ENCODE measurements at places on chromosomes 12 and 14.

DNA sequence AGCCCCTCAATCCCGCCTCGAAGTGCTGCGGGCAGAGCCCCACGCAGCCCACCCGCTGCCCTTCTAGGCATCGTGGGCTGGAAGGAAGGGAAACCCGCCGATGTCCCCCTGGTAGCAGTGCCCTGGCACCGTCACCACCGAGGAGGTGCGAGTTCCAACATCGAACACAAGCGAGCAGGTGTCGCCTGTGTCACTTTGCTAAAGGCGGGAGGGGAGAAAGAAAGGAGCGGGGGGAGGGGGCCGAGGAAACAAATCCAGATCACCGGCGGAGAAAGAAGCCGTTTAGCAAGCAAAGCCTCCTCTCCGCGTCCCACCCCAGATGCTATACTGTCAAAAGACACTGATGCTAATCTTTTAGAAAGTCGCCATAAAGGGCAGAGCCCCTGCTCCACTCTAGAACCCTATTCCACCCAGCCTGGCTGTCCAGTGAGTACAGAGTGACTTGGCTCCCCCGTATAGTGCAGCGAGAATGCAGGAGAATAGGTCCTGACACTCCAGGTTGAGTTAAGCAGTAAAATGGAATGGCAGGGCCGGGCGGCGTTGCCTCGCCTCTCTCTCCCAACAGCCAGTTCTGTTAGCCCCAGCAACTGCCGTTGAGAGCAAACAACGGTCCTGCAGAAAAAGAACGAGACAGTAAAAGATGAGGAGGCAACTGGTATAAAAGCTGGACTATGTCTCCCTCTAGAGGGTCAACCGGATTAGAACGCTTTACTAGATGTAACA lies 67.9 kb upstream of the USP15 start:
- DNase-seq: peak; percentile 48

DNA sequence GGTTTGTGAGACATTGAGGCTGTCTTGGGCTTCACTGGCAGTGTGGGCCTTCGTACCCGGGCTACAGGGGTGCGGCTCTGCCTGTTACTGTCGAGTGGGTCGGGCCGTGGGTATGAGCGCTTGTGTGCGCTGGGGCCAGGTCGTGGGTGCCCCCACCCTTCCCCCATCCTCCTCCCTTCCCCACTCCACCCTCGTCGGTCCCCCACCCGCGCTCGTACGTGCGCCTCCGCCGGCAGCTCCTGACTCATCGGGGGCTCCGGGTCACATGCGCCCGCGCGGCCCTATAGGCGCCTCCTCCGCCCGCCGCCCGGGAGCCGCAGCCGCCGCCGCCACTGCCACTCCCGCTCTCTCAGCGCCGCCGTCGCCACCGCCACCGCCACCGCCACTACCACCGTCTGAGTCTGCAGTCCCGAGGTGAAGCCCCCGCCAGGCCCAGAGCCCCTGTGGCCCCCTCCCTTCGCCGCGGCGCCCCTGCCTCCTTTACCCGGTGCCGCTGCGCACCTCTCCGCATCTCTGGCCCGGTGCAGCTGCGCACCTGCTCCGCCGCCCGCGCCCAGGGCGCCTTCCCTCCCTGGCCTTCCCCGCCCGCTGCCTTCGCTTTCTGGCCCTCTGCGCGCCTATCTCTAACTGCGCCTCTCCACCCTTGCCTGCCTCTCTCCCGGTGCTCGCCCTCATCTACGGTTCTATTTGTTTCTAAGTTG lies at the start of gene ENO2:
TSS of gene ENO2 (plus strand) at position 335 of the 701 bp plus-strand sequence. CDS start 1,253 bp downstream, outside the sequence.
- DNase-seq: peak; percentile 76

- no peak for DNase-seq
These were observed 620.1 kb downstream of the NRXN3 start for GRCh38 chr14:78790271-78790670.

- no peak for DNase-seq
These were observed 1209.8 kb downstream of the FLRT2 start for GRCh38 chr14:86739761-86740160.

DNA sequence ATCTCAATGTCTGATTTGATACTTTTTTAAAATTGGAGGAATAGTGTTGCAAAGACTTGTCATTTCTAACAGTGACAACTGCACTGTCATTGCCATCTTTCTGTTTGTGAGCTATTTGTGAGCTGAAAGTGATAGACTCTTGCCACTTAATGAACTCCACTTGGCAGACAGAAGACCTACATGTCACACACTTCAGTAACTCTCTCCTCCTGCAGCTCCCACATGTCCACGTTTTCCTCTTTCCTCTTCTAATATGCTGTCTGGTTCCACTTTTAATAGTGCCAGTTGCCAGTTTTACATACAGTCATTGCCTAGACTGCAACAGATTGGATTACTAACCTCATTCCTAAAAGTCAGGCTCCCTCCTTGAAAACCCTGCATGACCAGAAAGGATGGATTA lies 121.5 kb downstream of the CAPZA3 start:
- DNase-seq: no peak

DNA sequence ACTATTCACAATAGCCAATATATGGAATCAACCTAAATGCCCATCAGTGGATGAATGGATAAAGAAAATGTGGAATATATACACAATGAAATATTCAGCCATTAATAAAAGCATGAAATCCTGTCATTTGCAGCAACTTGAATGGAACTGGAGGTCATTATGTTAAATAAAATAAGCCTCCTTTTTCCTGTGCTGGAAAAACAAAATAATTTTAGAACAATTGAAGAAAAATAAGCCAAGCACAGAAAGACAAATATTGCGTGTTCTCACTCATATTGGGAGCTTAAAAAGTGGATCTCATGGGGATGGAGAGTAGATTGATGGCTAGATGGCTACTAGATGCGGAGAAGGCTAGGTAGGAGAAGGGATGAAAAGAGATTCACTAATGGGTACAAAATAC lies 6.3 kb upstream of the BTG1 start:
- no peak for DNase-seq

- no peak for DNase-seq
These were observed 167.8 kb upstream of the HIF1A start for GRCh38 chr14:61527325-61528100.

DNA sequence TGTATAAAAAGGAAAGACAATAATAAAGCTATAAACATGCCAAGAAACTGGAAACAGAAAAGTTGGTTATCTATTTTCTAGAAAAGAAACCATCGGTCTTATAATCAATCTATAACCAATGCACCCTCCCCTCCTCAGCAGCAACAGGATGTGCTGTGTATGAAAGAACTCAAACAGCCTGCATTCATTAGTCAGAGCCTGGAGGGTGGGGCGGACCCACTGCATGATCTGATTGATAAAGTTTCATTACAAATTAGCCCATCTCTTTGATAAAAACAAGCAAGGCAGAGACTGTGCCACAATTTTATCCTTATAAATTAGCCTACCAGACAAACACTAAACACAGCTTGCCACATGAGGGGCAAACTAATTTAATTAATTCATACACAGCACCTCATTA lies 448.1 kb downstream of the BCAT1 start:
- no peak for DNase-seq

DNA sequence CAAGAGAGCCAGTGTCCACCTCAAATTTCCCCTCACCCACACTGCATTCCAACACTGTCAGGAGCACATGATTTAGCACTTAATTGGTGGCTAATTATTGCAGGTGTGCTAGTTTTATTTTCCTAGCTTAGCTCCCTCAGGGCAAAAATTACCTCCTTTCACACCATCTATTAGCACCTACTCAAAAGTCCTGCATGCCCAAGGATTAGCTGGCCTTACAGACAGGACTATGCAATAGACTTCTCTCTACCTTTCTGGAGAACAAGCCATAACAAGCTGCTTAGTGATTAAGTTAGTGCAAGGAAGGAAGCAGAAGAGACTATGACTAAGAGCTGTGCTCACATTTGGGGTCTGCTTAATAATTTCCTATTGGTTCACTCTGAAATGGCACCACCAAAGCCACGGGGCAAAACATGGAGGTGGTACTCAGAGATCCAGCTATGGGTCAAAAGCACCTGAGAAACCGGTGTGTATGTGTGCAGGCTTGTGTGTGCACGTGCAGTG lies 69.5 kb downstream of the STON2 start:
- DNase-seq: no peak

- no peak for DNase-seq
These were observed 45.1 kb downstream of the KCNA1 start for GRCh38 chr12:4954621-4955354.

DNA sequence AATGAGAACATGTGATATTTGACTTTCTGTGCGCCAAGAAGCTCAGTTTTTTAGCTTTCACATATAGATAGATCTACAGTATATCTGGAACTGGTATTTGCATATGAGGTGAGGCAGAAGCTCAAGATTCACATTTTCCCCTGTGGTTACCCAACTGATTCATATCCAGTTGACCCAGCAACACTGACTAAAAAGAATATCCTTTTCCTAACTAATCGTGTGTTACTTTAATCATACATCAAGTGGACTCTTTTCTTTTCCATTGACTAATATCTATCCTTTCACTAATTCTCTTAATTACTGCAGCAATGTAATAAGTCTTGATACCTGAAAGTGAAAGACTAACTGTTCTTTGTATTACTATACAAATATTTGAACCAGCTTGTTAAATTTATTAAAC lies 236.1 kb downstream of the AEBP2 start:
- DNase-seq: no peak

DNA sequence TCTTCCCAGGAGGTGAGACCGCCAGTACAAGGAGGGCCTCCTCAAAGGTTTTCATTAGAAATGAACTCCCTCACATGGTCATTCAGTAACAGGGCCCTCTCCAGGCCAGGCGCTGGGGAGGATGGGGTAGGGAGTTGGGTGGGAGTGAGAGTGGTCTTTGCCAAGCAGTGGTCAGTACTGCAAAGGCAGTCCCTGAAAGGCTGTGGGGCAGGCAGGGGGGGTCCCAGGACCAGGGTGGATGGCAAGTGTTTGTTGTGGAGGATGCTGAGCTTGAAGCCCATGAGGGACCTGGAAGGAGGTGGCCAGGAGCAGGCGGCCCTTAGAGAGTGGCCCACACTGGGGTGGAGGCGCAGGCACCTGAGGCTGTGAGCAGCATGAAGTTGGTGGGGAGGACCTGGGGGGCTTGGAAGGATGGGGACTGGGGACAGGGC lies 26.1 kb downstream of the CEP170B start:
- DNase-seq: no peak

GRCh38 chr12:109563291-109564284 lies 9.7 kb downstream of the MMAB start:
- no peak for DNase-seq

DNA sequence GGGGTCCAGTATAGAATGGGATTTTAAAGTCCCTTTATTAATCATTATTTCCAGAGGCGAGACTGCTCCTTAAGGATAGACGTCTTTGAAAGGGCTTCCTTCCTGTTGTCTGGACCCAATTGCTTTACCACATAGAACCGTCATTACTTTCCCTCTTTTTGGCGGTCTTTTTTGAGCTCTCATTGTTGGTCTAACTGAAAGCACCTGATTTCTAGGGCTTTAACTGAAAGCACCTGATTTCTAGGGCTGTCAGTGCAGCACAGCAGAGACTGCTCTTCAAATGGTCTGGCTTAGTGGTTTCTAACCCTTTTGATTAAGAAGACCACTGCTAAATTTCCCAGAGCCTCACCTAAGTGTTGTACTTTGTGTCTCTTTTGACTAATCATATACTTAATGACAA lies 95.8 kb downstream of the PRKCH start:
- no peak for DNase-seq

- DNase-seq: no peak
These were observed 365.6 kb downstream of the NELL2 start for GRCh38 chr12:44510510-44510909.

GRCh38 chr12:6639151-6639801 lies 3.5 kb upstream of the LPAR5 start:
- DNase-seq: no peak

GRCh38 chr12:9333161-9333560 lies 125.0 kb upstream of the PZP start:
- DNase-seq: no peak

DNA sequence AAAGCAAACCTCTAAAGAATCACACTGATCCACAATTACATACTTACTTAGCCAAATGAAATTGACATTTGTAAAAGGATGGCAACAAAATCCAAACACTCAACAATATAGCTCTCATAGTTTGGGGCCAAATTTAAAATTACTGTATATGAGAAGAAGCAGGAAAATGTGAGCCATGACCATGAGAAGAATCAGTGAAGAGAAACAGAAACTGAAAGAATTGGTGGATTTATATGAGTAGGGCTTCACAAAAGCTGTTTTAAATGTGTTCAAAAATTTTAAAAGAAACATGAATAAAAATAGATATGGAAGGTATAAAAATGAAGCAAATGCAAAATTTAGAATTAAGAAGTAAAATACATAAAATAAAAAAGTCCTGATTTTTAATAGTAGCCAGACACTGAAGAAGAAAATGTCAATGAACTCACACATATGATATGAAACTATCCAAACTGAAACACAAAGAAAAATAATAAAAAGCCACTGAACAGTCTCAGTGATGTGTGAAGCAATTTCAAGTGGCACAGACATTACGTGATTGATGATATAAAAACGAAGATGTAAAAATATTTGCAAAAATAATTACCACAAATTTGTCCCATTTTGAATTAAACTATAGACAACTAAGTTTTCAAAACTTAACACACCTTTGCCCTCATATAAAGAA lies 87.9 kb upstream of the MDGA2 start:
- no peak for DNase-seq
